ENCODE measurements at places on chromosomes 7 and 10. TPM values are rescaled to one million over a fixed set of nuclear protein-coding genes. Genes with fewer than 3 reads are reported as not detected.

Gene UNCX
- 15.5 TPM for total RNA-seq

Gene SYT15B
- total RNA-seq, result 0.54 TPM

Gene DDIT4
- total RNA-seq, result 60.5 TPM

Gene CYP2C19
- 0.36 TPM for total RNA-seq

Gene GPR85
- total RNA-seq, result 58.8 TPM

Gene GLI3
- total RNA-seq, result 11.6 TPM

Gene KEL
- total RNA-seq, result 1.5 TPM

Gene MALSU1
- 35.2 TPM for total RNA-seq

Gene ACTR3C
- total RNA-seq, result 8.3 TPM

Gene OR2A12
- total RNA-seq, result not detected

Gene RADIL
- 8.4 TPM for total RNA-seq

Gene CYP3A4
- total RNA-seq, result not detected

DNA sequence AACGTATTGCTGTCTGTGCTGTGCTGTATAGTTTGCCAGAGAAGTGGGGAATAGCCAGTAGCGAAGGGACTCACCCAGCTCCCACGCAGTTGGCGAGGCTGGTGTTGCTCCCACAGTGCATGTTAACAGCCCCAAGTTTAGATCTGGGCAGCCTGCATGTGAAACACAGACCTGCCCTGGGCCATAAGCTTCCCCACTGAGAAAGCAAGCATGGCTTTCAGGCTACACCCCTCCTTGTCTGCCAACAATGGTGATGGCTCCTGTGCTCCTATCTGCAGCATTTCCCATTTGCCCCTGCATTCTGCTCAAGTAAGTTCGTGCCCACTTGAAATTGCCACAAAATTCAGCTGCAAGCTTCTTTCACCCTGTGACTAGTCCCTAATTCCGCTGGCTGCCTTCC lies 57.5 kb downstream of the IPMK start:
- DNase-seq, result no peak

DNA sequence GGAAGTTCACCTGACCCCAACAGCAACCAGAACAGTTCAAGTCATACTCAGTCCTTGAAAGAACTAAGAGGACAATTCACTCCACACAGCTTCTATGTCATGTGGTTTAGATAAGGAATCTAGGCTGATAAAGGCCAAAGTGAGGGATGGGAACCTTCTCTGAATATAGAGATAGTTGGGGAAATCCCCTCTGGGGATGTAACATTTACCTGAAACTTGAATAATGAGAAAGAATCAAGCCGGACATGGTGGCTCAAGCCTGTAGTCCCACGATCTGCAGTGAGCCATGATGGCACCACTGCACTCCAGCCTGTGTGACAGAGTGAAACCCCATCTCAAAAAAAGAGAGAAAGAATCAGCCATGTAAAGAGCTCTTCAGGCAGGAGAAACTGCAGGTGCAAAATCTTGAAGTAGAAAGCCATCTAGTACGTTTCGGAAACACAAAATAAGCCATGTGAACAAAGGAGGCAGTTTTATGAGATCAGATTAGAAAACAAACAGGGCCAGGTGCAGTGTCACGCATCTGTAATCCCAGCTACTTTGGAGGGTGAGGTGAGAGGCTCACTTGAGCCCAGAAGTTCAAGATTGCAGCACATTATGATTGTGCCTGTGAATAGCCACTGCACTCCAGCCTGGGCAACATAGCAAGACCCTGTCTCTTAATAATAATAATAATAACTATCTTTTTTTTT lies 4.5 kb upstream of the DNMBP start:
- DNase-seq, result no peak

- DNase-seq, result no peak
Observed at GRCh38 chr7:1495564-1496242, 8.5 kb downstream of the INTS1 start.

GRCh38 chr10:113431398-113432160 lies 121.3 kb upstream of the HABP2 start:
- DNase-seq, result no peak

DNA sequence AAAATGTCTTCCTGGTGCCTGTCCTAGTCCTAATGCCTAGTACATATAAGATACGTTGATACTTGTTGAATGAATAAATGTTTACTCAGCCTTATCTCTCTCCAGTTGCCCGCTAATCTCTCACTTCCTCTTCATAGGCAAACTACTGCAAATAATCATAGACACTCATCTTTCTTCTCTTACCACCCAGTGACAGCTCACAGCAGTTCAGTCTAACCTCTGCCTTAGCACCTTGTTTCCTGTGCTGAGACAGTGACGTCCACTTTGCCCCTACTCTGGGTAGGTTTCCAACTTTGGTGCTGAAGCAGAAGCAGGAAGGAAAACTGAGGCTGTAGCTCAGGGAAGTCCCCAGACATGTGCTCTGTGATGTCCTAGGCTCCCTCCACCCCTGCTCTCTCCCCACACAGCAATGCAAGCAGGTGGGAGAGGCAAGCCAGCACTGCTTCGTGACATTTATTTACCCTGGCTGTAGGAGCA lies 45.5 kb upstream of the RHOBTB1 start:
- DNase-seq, result no peak

DNA sequence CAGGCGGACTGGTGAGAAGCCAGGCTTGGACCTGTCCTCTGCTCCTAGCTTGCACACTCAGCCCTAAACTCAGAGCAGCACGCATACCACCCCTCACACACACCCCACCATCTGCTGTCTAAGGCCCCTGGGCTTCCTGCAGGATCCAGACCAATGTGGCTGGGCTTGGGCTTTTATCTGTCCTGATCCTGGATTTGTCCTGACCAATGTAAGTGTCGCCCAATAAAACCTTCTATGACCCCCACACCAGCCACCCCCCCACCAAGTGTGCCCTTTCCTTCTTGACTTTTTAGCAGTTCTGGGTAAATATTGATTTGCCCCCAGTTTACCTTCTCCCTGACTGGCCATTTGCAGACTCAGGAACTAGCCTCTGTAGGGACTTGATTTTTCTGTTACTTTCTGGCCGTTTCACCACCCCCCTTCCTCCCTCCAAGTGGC lies 1.7 kb upstream of the HOXA13 start:
- DNase-seq, result no peak

- no peak for DNase-seq
Observed at GRCh38 chr7:115474137-115474536, 552.2 kb downstream of the MDFIC start.

DNA sequence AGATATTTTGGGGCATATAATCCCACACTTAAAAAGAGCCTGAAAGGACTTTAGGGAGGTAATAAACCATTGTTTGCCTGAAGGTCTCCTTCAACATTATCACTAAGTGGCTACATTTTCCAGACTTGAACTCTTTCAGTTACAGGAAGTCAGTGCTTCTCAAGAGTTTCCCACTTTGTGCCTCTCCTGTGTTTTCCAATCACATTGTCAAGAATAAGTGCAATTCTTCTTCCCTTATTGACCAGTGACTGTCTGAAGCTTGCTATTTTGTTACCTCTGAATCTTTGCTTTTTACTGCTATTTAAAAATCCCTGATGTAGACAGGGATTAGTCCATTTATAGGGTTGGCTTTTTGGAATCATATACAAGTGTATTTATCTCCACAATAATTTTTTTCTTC lies 346.7 kb upstream of the ANKRD30A start:
- no peak for DNase-seq

DNA sequence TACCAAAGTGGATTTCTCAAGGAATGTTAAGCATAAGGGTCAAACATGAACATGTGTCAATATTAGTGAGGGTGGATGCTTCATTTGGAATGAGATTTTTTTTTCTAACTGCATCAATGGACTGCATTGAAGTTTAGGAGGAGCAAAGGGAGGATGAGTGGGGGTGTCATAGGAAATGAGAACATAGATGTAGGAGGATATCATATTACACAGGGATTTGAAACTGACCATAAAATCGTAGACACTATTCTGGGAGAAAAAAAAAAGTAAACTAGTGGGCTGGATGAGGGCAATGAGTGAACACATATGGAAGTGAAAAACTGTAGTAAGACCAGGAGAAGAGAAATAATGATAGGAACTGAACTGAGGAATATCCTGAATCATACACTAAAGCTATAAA lies 109.4 kb downstream of the SEMA3A start:
- DNase-seq, result no peak

DNA sequence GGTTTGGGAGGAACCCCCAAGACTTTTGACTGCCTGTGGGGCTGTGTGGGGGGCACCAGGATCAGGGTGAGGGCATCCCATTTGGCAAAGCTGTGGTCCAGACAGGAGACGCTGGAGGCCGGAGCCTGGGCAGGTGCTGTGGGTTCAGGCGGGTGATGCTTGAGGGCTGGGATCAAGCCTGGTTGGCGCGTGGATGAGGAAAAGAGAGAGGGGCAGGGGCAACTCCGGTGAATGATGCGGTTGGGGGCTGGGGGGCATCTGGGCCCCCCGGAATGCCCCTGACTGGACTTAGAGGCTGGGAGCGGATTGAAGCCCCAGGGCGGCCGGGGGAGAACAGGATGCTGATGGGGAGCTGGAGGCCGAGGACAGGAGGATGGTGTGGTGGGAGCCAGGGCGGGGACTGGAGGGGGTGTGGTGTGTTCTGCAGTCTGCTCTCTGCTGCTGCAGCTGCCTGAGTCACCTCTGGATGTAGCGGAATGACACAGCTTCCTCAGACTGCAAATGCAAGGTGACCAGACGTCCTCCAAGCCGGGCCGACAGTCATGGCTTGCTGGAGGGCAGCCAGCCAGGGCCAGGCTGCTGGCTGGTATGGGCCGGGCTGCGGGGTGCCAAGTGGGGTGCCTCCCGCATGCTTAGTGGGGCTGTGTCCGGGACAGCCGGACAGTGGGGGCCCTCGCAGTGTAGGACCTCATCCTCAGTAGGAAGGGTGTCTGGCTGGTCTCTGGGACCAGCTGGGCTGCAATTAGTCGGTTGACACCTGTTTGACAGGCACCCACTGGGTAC lies 3.2 kb downstream of the MAFK start:
- DNase-seq, result no peak

GRCh38 chr10:61835946-61836887 lies 65.3 kb upstream of the ARID5B start:
- DNase-seq, result no peak

DNA sequence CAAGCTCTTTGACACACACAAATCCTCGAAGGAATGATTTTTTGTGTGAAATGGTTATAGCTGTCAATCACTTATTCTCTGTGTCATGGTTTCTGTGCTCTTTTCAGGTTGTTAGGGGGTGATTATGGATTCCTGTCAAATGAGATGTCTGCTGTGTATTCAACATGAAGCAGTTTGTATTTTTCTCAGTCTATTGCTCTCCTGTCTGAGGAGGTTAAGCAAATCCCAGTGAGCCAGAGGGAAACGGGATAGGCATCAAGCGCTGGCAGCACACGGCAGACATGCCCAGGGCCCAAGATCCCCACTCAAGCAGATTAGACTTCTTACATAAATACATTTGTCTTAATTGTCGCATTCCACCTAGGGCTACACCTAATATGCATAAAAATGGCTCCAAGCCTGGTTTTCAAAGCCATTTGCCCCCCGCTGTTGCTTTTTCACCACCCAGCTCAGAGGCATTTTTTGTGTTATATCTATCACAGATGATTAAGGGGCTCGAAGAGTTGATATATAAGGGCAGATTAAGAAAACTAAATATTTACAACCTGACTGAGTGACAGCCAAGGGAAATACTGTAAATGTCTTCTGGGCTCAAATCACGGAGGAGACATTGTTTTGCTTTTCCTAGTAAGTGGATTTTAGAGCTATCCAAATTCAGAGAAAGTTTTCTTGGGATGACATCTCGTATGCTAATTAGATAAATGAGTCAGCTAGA lies 192.7 kb upstream of the LRGUK start:
- no peak for DNase-seq

DNA sequence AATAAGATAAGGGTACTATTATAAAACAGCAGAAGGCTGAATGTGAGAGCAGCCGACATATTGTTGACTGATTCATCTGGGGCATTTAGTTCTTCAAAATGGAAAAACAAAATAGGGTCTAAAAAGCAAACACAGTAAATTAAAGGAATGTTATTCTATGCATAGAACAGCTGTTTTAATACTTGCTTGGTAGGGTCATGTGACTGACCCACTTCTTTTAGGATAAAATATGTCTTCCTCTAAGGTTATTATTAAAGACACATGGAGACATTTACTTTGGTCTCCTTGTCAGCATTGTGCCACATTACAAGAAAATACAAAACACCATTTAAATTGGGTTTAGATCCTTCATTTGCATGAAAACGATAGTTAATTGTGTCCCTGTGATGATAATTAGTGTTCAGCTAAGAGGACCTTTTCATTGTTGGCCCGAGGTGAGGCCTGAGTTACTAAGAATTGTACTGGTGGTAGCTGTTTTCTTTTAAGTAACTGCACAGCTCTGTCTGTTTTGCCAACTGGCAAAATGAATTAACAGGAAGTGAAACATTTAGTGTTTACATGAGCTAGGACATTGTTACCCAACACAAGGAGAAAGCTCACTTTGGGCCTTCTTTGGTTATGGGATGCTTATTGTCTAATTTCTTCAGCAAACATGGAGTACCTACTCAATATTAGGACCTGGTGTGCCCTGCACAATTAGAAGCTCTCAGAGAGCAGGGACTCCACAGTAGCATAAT lies 764.4 kb downstream of the LRMDA start:
- DNase-seq, result no peak

DNA sequence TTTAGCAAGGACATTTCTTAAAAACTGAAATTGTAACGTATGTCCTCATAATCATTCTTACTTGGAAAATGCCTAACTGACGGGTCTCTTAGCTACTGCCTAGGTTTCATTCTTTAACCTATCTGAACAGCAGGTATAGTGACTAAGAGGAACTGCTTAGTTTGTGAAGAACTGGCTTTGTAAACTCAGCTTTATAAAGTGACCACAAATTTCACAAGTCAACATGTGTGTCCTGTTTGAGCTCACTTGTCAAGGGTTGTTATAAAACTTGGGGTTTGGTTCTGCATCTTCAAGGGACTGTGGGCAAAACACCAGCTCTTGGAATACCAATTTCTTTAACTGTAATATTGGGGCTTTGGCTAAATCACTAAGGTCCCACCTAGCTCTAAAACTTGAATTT lies 32.2 kb downstream of the MRPS33 start:
- no peak for DNase-seq

GRCh38 chr7:116273918-116274301 lies 63.6 kb downstream of the TES start:
- DNase-seq, result no peak

Data from cerebellum (tissue), 4 donors.